ENCODE measurements at places on chromosomes 6 and 20.

DNA sequence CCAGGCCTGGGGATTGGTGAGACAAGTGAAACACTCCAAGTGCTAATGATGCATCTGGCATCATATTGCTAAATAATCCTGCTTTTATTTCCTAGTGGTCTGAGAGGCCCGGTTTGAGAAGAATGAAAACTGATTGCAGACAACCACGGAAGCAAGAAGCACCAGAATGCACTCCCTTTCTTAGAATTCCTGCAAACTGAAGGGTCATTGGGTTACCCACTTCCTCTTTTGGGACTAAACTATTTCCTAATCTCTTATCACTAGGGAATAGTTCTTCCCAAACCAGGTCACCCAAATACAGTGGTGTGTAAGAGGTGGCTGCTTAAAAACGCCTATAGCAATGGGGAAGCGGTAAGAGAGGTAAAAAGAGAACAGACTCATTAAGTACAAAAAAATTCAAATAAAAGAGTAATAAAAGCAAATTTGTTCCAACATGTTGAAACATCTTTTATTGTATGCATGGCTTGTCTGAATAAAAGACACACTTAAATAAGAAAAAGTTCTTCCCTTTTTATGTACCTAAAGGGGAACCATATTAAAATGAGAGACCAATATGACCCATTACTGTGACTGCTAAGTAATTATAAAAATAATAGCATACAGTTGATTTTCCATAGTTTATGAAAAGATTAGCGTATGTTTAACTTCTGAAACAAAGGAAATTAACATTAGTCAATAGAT, 125.8 kb downstream of the MYB start:
- DNase-seq: no peak

DNA sequence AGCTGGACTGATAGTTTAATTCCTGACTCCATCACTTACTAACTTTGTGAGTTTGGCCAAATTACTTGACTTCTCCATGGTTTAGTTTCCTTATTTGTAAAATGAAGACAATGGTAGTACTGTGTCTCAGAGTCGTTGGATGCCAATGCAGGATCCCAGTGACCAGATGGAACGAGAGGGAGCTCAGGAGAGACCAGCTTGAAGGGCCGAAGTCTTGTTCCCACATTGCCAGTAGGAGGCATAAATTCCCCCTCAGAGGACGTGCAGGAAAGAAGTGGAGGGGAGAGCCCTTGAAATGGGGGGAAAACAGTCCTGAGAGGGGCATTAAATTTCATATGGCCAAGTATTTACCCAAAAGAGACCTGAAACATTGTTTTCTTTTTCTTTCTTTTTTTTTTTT, 2.1 kb upstream of the MUC22 start:
- no peak for DNase-seq

DNA sequence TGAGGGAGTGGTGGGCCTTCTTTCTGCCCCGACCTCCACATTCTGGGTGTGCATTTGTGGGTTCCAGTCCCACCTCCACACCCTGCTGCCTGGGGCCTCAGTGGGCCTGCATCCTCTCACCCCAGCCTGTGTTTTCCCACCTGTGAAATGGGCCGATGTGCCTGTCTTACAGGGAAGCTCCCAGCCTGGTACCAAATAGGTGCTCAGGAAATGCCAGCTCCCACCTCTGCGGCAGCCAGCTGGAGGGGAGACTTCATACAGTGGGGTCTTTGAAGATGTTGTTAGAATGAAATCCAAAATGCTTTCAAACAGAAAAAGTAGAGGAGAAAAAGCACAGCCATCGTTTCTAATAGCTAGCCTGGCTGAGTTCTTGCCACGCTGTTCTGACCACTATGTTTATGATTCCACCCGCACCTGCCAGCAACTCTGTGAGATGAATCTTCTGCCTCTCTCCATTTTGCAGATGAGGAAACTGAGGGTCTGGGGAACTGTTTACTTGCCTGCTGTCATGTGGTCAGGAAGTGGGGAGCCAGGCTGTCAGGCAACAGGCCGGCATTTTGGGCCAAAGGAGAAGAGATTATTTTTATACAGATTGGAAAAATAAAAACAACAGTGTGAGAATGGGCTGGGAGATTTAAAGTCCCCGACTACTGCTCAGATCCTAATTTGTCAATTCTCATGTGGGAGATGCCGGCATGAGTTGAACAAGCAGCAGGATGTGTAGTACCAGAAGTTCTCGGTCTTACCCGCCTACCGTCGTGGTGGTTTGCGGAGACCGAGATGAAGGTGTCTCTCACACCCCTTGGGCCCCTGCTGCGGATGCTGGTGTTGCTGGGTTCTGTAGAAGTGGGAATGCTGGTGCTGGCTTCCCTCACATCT, 4.6 kb downstream of the TMEM181 start:
- DNase-seq: no peak

DNA sequence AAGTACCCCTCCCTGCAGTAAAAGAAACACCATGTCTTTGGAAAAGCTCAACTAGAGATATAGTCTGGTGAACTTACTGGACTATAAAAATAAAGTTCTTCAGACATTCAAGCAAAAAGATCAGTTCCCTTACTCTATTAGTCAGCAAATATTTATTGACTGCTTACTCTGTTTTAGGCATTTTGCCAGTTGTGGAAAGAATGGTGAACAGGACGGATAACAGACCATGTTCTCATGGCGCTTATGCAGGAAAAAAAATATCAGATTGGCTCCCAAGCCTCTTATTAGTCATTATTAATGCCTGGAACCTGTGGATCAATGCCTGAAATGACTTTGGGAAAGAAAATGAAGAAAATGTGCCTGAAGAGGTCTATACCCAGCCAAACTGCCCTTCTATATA, 282.2 kb upstream of the EPHA7 start:
- DNase-seq: no peak

- no peak for DNase-seq
Measured at GRCh38 chr6:106612671-106613416, 16.5 kb downstream of the RTN4IP1 start.

DNA sequence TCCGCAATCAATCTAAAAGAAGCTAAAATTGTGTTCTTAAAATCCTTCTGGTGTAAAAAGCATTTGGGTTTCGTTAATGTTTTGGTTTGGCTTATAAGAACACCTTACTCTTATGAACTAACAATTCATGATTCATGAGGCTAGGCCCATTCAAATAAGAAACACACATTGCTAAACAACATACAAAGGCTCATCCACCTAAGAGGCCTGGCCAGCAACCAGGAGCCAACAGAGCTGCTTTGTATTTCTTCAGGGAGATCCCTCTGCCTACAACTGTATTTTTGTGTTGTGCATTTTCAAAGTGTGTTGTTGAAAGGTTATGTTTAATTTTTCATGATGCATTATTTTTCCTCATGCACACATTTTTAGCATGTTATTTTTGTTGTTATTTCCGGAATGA, 98.6 kb downstream of the PTPRK start:
- DNase-seq: no peak

- no peak for DNase-seq
Measured at GRCh38 chr6:135145063-135145800, 35.9 kb upstream of the MYB start.

DNA sequence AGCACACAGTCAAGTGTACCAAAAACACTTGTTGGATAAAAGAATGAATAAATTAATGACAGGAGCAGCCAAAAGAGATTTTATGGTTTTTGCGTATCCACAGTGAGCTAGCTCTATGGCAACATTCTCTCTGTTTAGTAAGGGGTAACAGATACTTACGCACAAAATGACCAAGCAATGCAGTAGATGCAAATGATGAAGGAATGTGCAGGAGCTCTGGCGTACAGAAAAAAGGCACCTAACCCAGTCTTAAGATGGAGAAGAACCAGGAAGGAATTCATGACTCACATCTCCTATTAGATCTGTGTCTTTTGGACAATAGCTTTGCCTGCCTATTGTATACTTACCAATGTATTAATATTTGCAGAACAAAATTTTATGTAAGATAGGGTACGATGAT, 191.9 kb upstream of the PREP start:
- no peak for DNase-seq

DNA sequence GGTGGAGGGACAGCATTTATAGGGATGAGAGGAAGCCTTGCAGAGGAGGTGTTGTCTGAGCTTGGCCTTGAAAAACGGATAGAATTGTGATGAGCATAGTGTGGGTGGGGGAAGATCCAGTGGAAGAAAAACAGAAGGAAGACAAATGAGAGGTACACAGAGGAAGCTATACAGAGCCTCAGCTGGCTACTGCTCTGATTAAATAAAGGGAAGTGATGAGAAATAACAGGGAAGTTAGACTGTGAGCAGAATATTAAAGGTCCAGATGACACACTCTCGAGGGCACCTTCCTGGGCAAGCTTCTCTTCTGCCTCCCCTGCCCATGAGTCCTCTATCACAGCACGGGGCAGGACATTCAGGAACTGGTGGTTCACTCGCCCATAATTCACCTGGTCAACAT, 182.3 kb downstream of the KIF16B start:
- DNase-seq: no peak

DNA sequence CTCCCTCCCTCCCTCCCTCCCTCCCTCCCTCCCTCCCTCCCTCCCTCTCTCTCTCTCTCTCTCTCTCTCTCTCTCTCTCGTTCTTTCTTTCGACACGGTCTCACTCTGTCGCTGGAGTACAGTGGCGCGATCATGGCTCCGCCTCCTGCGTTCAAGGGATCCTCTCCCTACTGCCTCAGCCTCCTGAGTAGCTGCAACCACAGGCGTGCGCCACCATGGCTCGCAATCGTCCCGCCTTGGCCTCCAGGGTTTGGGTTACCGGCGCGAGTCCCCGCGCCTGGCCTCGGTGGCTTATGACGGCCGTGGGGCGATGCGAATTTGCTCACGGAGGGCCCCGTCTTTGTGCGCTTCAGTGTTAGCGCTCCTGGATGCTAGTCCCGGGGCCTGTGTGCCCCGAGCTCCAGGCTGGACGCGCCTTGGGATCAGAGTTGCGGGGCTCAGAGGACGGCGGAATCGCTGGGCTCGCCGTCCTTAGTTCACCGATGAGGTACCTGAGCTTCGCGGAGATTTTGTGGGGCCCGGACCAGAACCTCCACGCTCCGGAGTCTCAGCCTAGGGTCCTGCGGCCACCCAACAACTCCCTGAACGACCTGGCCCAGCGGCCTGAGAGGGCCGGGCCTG, 45.2 kb downstream of the MCUR1 start:
- DNase-seq: no peak

Data from GM06990 (cell line).